ENCODE measurements at places on chromosomes 1 and 21.
A peak's percentile ranks its signal among the peaks of the same experiment; 100 is the strongest.

DNA sequence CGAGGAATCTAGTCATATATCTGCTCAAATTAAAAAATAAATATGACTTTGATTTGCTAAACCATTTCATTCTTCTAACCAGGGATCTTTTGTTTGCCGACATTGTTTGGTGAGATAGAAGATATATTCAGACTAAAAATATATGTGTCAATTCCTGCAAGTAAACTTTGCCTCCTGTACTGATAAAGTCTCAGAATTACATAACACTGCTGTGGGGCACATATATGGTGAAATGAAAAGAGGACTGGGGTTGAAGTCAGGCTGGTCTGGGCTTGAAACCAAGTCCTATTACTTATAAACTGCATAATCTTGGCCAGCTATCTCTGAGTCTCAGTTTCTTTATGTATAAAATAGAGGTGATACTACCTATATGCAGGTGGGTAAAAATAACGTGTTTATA lies 9.8 kb downstream of the SCMH1 start:
- DNase-seq: no peak

DNA sequence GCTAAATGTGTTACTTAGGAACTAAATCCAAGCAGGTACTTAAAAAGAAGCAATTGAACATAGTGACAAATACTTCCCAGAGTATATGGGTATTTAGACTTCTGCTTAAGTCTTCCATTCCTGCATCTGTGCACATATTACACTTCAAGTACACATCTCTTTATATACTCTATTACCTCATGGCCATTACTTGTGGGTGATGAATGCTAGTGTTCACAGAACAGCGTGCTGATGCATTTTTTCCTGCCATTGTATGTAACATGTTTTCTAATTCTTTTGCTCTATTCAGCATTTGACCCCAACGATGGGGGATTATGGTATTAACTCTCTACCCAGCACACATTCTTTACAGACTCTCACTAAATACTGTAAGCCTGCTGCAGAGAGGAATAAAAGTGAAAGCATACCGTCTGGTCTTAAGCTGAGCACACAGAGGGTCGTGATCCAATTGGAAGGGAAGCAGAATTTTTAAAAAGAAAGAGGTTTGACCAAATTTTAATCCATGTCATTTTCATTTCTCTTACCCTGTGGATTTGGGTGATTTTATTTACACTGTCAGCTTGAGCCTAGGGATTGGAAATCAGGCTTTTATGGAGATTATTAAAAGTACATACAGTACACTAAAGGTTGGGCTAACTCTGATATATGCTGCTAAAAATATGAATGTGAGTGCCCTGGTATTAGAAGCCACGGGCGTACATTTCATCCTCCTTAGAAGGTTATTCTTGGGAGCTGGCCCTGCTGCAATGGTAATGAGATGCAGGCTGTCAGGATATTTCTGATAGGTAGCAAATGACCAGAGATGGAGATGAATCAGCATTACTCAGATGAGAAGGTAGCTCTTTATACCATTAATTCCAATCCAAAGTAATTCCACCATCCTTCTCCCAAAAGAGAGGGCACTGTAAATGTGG lies 95.5 kb upstream of the PROX1 start:
- no peak for DNase-seq

DNA sequence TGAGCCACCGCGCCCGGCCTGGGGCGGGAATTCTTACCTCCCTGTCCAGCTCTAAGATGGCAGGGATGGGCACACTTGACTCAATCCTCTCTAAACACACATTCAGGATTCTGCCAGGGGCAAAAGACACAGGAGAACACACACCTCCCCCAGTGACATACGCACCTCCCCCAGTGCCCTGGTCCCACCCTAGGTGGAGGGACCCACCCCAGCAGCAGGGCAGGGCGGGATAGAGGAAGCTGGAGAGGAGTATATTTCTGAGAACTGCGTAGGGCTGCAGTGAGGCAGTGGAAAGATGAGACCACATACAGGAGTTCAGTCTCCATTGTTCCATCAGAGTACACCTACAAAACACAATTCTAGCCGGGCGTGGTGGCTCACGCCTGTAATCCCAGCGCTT lies 92.5 kb downstream of the SDCCAG8 start:
- no peak for DNase-seq

- DNase-seq: no peak
These were observed 773.2 kb upstream of the ADAMTS5 start for GRCh38 chr21:27740084-27740483.

DNA sequence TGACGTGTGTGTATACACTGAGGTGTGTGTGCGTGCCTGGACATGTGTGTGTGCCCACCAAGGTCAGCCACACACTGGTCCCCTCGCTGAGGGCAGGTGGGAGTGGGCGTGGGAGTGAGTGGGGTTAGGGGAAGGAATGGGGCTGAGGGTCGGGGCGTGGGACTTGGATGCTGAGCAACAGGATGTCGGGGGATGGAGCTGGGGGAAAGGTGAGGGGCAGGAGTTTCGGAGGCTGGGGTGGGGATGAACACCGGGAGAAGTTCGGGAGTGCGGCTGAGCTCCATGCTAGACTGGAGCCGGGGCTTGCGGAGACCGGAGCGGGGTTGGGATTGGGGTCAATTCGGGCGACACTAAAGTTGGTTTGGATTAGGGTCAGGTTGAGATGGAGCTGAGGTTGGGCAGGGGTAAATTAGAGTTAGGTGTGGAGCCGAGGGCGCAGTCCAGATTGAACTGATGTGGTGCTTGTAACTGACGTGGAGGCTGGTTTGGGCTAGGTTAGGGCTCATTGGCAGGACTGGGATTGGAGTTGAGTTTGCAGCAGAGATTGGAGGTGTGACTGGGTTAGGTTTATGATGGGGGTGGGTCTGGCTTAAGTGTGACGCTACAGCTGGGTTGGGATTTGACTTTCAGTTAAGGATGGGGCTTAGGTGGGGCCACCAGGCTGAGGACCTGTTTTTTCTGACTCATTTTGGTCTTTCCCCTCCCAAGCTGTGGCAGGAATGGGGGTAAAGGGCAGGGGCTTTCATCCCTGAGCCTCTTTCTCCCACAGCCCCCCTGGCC lies 3.3 kb upstream of the GUCA2A start:
- DNase-seq: peak; percentile 14

GRCh38 chr1:197685785-197686184 lies 89.5 kb downstream of the DENND1B start:
- no peak for DNase-seq

GRCh38 chr1:208030288-208031091 lies 119.6 kb upstream of the CD34 start:
- peak; percentile 94 for DNase-seq

- no peak for DNase-seq
These were observed 9.8 kb downstream of the GREM2 start for GRCh38 chr1:240602189-240602588.

- DNase-seq: no peak
These were observed 338.1 kb upstream of the SNX7 start for GRCh38 chr1:98323388-98323787.

DNA sequence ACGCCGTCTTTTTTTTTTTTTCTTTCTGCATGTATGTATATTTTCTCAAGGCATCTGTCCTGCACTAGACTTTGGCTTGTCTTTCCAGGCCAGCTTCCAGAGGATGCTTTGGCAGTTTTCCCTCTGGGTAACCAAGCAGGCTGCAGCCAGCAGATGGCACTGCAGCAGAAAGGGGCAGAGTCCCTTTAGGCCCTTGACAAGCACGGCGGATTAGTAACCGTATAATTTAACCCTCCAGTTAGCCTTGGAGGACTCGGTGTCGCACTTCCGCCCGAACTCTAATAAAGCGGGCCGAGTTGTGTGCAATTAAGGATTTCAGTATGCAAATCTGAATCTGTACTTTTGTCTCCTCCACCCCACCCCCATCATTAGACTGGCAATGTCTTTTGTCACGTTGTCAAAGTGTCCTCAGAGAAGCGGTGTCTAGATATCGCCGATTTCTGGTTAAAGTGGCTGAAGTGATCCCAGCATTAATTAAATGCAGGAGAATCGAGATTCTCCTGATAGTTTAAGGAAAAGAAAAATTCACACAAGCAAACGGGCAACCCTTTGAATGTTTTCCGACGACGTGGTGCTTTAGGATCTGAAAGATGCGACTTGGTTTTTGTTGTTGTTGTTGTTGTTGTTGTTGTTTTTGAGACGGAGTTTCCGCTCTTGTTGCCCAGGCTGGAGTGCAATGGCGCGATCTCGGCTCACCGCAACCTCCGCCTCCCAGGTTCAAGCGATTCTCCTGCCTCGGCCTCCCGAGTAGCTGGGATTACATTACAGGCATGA lies 1.1 kb upstream of the TMEM167B start:
- DNase-seq: peak; percentile 77

- peak; percentile 61 for DNase-seq
These were observed at the start of gene AGBL4 for GRCh38 chr1:50023292-50024159. Gene AGBL4, minus strand, starts transcription at chr1:50023954.

DNA sequence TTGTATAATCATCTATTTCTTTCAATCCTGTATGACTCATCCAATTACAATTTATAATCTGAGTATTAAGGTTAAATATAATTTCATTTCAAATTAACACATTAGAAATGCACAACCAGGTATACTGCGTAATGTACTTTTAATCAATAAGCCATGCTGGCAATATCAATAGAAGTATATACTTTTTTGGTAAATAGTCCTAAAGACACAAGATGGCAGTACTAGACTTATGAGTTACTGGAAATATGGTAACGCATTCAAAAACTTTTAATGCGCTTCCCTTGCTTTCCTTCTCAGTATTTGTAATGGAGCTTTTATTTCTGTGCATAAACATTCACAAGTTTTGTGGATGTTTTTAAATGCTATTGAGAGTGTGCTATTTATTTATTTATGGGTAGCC lies 1162.0 kb upstream of the TMPRSS15 start:
- no peak for DNase-seq

- peak; percentile 5 for DNase-seq
These were observed 362.3 kb upstream of the VAMP3 start for GRCh38 chr1:7408771-7409150.

- no peak for DNase-seq
These were observed 144.0 kb upstream of the PALMD start for GRCh38 chr1:99501871-99502270.

- no peak for DNase-seq
These were observed 237.3 kb upstream of the POU3F1 start for GRCh38 chr1:38283696-38284470.

GRCh38 chr1:117392771-117393170 lies 25.5 kb downstream of the MAN1A2 start:
- DNase-seq: no peak

DNA sequence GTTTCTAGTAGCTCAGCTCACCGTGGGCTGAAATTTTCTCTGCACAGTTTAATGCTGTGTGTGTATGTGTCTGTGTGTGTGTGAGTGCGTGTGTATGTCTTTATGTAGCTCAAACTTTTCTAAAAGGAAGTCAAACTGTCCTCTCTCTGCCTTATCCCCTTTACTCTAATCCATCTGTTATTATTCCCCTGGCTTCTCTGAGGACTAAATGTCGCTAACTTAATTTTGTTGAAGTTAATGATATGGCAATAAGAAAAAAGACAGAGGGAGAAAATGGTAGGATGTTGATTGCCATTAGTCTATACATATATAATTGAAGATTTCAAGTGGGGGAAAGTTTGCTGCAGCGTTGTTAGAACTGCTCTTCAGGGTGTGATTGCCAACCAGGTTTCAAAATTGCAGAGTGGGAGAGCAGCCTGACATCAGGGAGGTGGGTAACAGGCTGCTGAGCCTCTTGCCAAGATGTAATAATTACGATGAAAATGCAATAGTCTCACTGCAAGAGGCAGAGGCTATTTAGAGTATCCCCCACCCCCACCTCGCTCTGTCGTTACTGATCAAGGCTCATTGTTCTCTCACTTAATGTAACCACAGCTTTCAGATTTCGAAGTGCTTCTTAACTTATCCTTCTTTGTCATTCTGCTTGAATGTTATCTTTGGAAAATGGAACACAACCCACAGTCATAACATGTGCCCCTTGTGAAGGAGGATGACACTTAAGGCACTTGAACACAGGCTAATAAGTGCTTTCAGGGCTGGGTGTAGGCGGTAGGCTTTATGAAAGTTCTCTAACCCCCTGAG lies 559.0 kb upstream of the PLXNA2 start:
- no peak for DNase-seq

DNA sequence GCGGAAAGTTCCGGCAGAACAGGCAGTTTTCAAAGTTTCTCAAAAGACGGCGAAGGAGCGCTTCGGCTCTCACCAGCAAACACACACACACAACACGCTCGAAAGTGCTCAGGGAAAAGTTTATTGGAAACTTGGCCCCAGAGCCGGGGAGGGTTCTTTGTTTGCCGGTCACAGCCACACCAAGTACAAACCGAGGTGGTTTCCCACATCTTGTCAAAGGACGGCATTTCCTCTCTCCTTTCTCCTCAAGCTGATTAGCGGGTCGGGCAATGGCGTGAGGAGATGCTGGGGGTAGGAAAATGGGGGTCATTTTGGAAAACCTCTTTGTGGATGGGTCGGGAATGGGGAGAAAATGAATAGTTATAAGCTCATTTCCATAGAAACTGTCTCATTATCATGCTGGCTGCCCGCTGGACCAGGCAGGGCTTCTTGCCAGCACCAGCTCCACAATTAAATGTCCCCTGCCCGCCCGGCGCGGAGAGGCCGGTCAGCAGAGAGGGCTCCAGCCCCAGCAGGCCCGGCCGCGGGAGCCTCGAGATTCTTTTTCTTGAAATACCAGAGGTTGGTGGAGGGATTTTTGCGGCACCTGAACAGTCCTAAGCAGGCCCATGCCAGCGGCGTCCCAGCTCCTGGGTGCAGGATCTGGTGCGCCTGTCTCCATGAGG lies 92.3 kb downstream of the PRDM16 start:
- no peak for DNase-seq

DNA sequence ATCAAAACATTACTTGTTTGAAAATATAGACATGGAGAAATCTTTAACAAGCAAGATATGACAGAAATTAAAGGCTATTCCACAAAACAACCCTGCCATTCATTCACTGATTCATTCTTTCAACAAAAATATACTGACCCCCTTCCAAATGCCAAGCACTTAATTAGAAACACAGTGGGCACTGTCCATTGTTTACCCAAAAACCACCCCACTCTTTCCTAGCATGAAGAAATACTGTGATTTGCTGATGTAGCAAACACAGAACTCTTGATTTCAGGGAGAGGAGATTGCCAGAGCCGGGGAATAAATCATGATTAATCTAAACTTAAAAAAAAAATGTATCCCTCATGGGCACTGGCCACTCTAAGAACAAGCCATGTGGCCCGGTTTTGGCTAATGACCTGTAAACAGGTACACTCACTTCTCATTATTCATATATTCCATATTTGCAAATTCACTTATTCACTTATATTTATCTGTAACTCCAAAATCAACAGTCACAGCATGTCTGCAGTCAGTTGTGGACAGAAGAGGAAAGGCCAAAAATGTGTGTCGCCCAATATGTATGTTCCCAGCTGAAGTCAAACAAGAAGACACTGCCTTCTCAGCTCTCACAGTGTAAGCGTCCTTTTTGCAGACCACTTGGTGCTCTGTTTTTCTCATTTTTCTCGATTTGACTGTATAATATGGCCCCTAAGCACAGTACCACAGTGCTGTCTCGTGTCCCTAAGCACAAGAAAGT lies 133.1 kb downstream of the SMYD3 start:
- DNase-seq: no peak

DNA sequence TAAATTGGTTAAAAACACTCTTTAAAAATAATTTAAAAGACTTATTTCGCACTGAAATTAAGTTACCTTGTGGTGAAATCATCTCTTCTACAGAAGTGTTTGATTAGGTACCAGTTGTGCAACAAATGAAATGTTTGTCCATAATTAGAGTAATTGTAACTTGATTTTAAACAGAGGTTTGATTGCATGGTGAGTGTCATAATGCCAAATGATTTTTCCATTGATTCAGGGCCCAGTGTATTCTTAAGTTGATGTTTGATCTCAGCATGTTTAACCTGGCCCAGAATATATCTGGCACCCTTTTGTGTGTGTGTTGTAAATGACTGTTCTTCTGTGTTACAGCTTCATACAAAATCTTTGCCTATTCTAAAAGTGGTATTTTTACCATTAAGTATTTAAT lies 28.5 kb downstream of the LRRC8B start:
- no peak for DNase-seq
